Gastroesophageal sphincter (tissue), 4 donors: ENCODE measurements at places on chromosomes 16 and 17. TPM values are rescaled to one million over a fixed set of nuclear protein-coding genes. Genes with fewer than 3 reads are reported as not detected.

- H3K4me1 ChIP-seq = peaks cover 22% of the 10 kb centered on the region
- H3K27me3 ChIP-seq = no peaks in the 10 kb centered on the region
- H3K36me3 ChIP-seq = peaks cover 60% of the 10 kb centered on the region
- peak; percentile 89 for ATAC-seq
- peak overlapping the region; percentile 35 for H3K4me3 ChIP-seq
Measured at GRCh38 chr17:7589204-7589868, 558 bp downstream of the SOX15 start.

- H3K36me3 ChIP-seq = no peaks in the 10 kb centered on the region
- H3K27me3 ChIP-seq = no peaks in the 10 kb centered on the region
- no peaks in the 10 kb centered on the region for H3K4me1 ChIP-seq
- H3K4me3 ChIP-seq = no peak overlapping the region
- no peak overlapping the region for H3K27ac ChIP-seq
- no peak for ATAC-seq
Measured at GRCh38 chr16:46713634-46714033, 24.2 kb downstream of the ORC6 start.

DNA sequence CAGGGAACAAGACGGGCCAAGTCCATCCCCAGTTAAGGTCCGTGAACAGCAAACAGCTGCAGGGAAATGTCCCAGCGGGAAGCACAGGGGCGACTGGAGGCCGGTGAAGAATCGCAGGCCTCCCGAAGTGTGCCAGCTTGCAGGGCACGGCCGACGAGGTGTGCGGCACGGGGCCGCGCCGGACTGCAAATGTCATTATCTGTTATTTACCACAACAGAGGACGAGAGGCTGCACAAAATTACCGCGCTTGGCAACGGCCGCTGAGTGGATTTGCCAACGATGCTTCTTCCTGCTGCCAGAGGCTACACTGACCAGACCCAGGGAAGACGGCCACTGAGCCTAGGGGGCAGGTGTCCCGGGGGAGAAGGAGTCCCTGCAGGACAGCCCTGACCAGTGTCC is 53.1 kb downstream of the RPH3AL start:
- peaks cover 5% of the 10 kb centered on the region for H3K4me1 ChIP-seq
- H3K27ac ChIP-seq = no peak overlapping the region
- peaks cover 52% of the 10 kb centered on the region for H3K27me3 ChIP-seq
- ATAC-seq = no peak
- H3K36me3 ChIP-seq = no peaks in the 10 kb centered on the region

ARHGAP44 gene
- 4.7 TPM for total RNA-seq

CD19 gene
- not detected for total RNA-seq

EFNB3 gene
- not detected for total RNA-seq

- peaks cover 20% of the 10 kb centered on the region for H3K4me1 ChIP-seq
- no peak overlapping the region for H3K27ac ChIP-seq
- H3K27me3 ChIP-seq = no peaks in the 10 kb centered on the region
- ATAC-seq = no peak
- H3K36me3 ChIP-seq = no peaks in the 10 kb centered on the region
Measured at GRCh38 chr17:66678827-66679226, 156.1 kb upstream of the CACNG5 start.

- no peaks in the 10 kb centered on the region for H3K27me3 ChIP-seq
- no peaks in the 10 kb centered on the region for H3K36me3 ChIP-seq
- H3K4me3 ChIP-seq = no peak overlapping the region
- no peak for ATAC-seq
- no peak overlapping the region for H3K27ac ChIP-seq
Measured at GRCh38 chr17:47956791-47957590, 692 bp downstream of the PRR15L start.

DNA sequence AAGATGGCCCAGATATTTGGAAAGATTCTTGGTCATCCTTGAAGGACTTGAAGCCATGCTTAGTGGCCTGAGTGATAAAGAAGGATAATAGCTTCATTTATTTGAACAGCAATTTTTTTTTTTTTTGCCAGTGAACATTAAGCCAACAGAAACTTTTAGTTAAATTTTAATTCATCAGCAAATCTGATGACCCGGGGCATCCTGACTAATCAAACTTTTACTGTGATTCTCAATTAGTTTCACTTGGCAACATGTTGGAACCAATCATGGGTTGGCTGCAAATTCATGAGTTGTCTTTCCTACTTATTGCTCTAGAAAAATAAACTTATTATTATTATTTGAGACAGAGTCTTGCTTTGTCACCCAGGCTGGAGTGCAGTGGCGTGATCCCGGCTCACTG is 74.4 kb downstream of the SHISA9 start:
- ATAC-seq = no peak
- H3K27me3 ChIP-seq = peaks cover 22% of the 10 kb centered on the region
- no peak overlapping the region for H3K27ac ChIP-seq
- no peak overlapping the region for H3K4me3 ChIP-seq
- H3K4me1 ChIP-seq = no peaks in the 10 kb centered on the region

DNA sequence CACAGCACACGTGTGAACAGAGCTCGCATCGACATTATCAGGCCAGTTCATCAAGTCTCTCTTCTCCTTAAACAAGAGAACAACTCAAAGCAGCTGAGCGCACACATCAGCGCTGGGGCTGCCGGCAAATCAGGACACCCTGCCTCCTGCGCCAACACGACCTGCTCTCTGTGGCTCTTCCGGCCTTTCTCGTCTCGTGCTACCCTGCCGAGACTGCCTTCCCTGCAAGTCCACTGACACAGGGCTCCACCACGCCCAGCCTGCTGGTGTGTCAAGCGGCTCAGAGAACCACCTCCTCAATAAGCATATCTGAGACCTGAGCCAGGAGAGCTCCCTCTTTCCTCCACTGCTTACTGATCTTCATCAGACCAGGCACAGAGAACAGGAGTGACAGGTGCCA is 96.9 kb downstream of the ZNF778 start:
- no peaks in the 10 kb centered on the region for H3K36me3 ChIP-seq
- no peaks in the 10 kb centered on the region for H3K27me3 ChIP-seq
- no peaks in the 10 kb centered on the region for H3K4me1 ChIP-seq
- no peak overlapping the region for H3K27ac ChIP-seq
- ATAC-seq = no peak
- no peak overlapping the region for H3K4me3 ChIP-seq

- no peaks in the 10 kb centered on the region for H3K4me1 ChIP-seq
- H3K27ac ChIP-seq = no peak overlapping the region
- no peaks in the 10 kb centered on the region for H3K36me3 ChIP-seq
- H3K27me3 ChIP-seq = peaks cover 80% of the 10 kb centered on the region
Measured at GRCh38 chr17:6893382-6894205, 62.1 kb upstream of the TEKT1 start.

DNA sequence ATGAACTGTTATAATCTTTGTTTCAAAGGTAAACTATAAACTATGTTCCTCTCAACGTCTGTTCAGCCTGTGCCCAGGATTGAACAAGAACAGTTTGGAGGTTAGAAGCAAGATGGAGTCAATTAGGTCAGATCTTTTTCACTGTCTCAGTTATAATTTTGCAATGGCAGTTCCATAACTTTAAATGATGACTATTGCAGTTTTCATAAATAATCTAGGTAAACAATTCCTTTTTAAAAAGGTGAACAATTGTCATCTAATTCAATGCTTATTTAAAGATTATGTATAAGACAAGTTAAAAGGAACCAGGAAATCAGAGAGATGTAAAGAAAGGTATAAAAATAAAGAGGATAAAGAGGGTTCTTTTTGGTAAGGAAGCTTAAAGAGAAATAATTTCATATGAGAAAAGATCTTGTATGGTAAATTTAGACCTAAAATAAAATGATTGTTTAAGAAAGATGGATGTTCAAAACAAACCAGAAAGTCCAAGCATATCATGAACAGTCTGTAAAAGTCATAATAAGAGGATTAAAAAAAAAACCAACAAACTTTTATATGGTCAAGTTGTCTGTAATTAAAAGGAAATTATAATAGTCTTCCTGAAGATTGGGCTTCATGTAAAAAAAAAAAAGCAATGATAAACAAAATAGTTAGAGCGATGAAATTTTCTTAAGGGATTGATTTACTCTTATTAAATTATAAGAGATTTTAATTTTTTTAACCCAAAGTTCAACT is 6.1 kb downstream of the KRTAP4-9 start:
- ATAC-seq = no peak
- no peak overlapping the region for H3K4me3 ChIP-seq
- no peak overlapping the region for H3K27ac ChIP-seq
- H3K4me1 ChIP-seq = no peaks in the 10 kb centered on the region
- H3K36me3 ChIP-seq = no peaks in the 10 kb centered on the region
- H3K27me3 ChIP-seq = peaks cover 21% of the 10 kb centered on the region

- H3K4me3 ChIP-seq = no peak overlapping the region
- no peaks in the 10 kb centered on the region for H3K4me1 ChIP-seq
- ATAC-seq = peak; percentile 74
Measured at GRCh38 chr16:88315543-88316105, 67.1 kb upstream of the ZNF469 start.

HSD17B1 gene
- total RNA-seq = 1.4 TPM

DNA sequence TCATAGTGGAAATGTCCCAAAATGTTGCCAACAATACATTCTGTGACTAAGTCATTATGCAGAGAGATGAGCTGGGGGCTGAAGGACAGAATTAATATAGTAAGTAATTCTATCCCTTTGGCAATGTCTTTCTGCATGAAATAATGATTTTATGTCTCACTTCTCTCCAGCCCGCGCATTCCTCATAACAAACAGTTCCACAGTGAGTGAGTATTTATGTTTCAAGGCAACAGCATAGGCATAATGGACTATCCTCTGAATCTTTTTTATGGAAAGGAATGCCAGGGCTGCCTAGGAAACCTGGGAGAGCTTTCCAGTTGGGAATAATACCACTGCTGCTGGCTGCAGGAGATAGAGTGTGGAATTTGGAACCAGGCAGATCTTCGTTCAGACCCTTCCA is 477.7 kb downstream of the HS3ST4 start:
- no peak for ATAC-seq
- no peak overlapping the region for H3K27ac ChIP-seq
- H3K36me3 ChIP-seq = no peaks in the 10 kb centered on the region
- no peak overlapping the region for H3K4me3 ChIP-seq
- no peaks in the 10 kb centered on the region for H3K4me1 ChIP-seq
- no peaks in the 10 kb centered on the region for H3K27me3 ChIP-seq

HOXB9 gene
- not detected for total RNA-seq

GRCh38 chr16:76213860-76214259 is 63.3 kb upstream of the CNTNAP4 start:
- no peak for ATAC-seq
- H3K27me3 ChIP-seq = no peaks in the 10 kb centered on the region
- H3K27ac ChIP-seq = no peak overlapping the region
- H3K4me1 ChIP-seq = no peaks in the 10 kb centered on the region
- H3K36me3 ChIP-seq = no peaks in the 10 kb centered on the region

DNA sequence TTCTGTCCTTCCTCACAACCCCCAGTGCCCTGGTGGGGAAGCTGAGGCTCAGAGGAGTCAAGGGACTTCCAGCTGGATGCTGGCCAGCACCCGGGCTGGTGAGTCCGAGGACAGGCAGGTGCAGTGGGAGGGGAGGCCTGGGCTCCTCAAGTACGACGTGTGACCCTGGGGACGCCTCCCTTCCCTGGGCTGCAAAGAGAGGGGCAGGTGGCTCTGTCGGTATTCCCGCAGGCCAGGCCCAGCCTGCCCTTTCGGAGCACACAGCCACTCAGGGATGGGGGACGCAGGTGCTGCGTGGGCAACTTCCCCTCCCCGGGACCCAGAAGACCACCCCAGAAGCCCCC is 33.1 kb upstream of the PVALEF start:
- no peaks in the 10 kb centered on the region for H3K36me3 ChIP-seq
- ATAC-seq = no peak
- no peak overlapping the region for H3K4me3 ChIP-seq
- H3K27me3 ChIP-seq = no peaks in the 10 kb centered on the region
- H3K27ac ChIP-seq = no peak overlapping the region

C16orf82 gene
- total RNA-seq = not detected

DNA sequence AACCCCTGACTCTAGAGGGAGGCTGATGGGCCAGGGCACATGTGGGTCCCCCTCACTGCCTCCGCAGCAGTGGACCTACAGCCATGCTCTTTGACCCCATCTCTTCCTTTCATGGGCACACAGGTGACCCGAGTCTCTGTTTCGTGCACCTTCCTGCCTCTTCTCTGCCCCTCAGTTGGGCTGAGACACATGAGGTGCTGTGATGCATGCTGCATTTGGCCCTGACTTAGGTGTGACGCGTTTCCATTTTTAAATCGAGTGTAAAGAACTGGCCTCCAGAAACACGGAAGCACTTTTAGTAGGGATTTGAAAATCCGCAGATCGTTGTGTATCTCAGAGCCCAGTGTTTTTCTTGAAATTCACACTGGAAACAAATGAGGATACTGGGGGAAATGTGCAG is 24.6 kb downstream of the C16orf90 start:
- H3K36me3 ChIP-seq = peaks cover 38% of the 10 kb centered on the region
- no peak overlapping the region for H3K27ac ChIP-seq
- H3K4me3 ChIP-seq = no peak overlapping the region
- no peak for ATAC-seq
- H3K4me1 ChIP-seq = peaks cover 66% of the 10 kb centered on the region
- no peaks in the 10 kb centered on the region for H3K27me3 ChIP-seq

- no peak overlapping the region for H3K4me3 ChIP-seq
- H3K4me1 ChIP-seq = peaks cover 41% of the 10 kb centered on the region
- H3K36me3 ChIP-seq = no peaks in the 10 kb centered on the region
- H3K27ac ChIP-seq = peak overlapping the region; percentile 82
- ATAC-seq = no peak
- H3K27me3 ChIP-seq = no peaks in the 10 kb centered on the region
Measured at GRCh38 chr16:72987480-72987901, 60.4 kb downstream of the ZFHX3 start.

IRX3 gene
- 0.77 TPM for total RNA-seq

SCNN1B gene
- total RNA-seq = 1.8 TPM

- H3K27me3 ChIP-seq = peaks cover 22% of the 10 kb centered on the region
- H3K36me3 ChIP-seq = no peaks in the 10 kb centered on the region
- H3K4me1 ChIP-seq = peaks cover 6% of the 10 kb centered on the region
- ATAC-seq = no peak
- no peak overlapping the region for H3K27ac ChIP-seq
Measured at GRCh38 chr17:13046361-13046760, 28.5 kb upstream of the ELAC2 start.

RAC3 gene
- total RNA-seq = 0.50 TPM

DNA sequence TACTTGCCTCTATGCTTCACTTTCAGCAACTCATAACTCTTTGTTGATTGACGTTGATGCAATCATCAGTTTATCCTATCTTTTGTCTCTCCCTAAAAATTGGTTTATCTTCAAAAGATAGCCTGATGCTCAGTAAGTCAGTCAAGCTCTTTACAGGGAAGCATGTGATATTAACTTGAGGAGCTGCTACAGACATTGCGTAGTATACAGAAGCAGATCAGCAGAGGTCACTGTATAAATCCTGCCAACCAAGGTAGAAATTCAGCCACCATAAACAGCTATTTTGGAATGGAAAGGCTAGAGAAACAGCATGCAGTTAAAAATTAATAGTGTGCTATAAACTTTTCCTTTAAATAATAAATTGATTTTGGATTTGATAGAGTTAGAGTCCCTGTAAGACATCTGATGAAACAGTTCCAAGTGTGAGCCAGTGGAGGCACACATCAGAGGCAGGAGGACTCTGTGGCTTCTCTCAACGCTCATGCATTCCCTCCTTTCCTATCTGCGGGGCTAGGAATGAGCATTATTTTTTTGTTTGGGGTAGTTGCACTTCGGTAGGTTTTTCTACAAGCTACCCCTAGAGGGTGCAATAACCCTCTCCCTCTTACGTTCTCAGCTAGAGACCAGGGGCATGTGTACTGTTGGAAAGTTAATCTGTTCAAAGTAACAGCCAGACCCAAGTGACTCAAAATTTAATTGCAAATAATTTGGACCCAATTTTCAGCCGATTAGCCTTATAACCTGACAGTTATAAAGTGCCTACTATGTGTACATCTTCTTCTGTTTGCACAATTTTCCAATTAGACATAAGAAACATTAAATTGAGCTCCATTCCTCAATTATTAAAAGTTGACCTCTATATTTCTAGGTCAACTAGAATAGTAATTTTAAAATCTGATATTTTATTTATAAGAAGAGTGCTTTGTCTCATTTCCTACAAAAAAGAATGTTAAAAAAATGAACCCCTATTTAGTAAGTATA is 647.7 kb upstream of the SOX9 start:
- no peak for ATAC-seq
- H3K36me3 ChIP-seq = no peaks in the 10 kb centered on the region
- H3K4me1 ChIP-seq = no peaks in the 10 kb centered on the region
- no peak overlapping the region for H3K4me3 ChIP-seq
